PC-3 (cell line): ENCODE measurements at places on chromosomes 5 and 9.

GRCh38 chr9:34584970-34585369, 4.6 kb downstream of the CNTFR start:
- no peak for DNase-seq

- DNase-seq, result no peak
Observed at GRCh38 chr9:16407617-16408016, 462.9 kb downstream of the BNC2 start.

DNA sequence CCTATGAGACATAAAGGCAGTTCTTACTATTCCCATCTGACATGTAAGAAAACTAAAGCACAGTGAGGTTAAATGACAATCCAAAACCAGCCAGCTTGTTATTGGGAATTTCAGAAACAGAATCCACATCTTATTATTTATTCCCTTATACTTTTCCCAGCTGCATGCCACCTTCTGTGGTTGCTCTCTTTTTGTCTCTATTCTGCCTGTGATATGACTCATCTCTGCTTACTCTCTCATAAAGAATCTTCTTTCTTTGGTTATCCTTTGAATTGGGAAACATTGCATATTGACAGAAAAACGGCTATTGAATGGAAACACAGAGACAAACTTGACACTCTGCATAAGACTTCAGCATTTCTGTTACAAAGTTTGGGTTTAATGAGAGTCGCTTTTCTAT, 183.2 kb downstream of the TLR4 start:
- DNase-seq, result no peak

DNA sequence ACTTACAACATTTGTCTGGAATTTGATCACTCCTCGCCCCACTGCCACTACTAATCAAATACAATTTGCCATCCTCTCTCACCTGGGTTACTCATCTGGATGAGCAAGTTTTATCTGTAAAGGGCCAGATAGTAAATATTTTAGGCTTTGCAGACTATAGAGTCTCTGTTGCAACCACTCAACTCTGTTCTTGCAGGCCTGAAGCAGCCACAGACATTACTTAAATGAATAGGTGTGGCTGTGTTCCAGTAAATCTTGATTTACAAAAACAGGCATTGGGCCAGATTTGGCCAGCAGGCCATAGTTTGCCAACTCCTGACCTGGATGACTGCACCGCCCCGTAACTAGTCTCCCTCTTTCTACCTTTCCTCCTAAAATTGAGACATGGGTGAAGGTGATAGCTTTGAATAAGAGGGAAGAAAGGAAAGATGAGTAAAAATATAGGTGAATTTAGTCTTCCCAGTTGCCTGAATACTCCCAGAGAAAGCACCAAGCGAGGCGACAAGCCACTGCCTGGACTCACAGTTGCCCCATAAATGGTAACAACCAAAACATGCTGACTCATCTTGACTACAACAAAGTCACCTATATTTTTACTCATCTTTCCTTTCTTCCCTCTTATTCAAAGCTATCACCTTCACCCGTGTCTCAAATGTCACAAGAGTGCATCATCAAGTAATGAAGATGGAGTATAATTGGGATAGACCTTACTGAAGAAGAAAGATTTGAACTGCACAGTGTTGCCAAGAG, 32.5 kb upstream of the SCAMP1 start:
- peak; percentile 47 for DNase-seq

- DNase-seq, result no peak
Observed at GRCh38 chr9:5040730-5041389, 55.8 kb downstream of the JAK2 start.

DNA sequence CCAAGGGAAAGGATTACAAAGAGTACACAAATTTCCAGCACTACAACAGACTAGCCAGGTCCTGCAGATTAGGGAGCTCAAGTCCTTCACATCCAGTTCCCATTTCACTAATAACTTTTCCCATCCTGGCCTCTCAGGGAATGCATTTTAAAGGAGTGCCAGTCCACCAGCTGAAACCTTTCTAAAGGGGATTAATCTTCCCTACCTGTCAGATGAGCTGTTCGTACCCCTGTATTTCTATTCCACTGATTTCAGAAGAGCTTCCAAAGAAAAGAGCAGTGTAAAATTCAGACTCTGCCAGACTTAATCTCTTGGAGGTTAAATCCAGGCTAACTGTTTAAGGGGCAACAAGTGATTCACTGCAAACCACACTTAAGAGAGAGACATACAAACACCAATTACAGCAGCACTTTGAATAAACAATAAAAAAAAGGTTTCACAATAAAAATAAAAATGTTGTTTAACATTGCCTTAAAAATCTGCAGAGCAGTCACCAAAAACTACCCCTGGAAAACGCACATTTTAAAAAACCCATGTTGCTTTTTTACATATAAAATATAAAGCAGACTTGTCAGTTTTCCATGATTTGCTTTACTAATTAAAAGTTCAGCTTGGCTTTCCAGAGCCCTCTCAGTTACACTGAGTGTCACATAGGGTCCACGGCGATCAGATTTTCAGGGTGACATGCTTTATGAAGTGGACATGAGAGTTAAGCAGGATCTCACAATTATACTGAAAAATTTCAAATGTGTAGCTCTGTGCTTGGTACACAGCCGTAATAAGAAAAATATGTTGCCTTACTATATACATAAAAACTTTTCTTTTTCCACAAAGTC, 3.2 kb downstream of the ROR2 start:
- DNase-seq, result no peak

- DNase-seq, result no peak
Observed at GRCh38 chr5:142095035-142095434, 13.5 kb upstream of the NDFIP1 start.

DNA sequence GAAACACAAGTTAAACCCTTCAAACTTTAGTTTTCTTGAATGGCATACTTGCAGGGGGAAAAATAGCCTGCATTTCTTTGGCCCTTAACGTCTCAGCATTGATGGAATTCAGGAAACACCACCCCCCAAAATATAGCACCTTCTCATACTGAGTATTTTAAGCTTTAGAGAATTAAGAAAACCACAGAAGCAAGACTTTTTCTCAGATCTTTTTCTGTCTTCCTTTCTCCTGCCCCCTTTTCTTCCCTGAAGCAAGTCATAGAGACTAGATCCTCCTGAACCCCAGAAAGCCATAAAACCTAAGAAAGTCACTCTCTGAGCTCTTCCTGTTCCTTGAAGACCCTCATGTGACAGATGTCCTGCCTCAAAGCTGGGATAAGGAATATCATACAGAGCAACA, 1069.9 kb downstream of the EFNA5 start:
- DNase-seq, result no peak

DNA sequence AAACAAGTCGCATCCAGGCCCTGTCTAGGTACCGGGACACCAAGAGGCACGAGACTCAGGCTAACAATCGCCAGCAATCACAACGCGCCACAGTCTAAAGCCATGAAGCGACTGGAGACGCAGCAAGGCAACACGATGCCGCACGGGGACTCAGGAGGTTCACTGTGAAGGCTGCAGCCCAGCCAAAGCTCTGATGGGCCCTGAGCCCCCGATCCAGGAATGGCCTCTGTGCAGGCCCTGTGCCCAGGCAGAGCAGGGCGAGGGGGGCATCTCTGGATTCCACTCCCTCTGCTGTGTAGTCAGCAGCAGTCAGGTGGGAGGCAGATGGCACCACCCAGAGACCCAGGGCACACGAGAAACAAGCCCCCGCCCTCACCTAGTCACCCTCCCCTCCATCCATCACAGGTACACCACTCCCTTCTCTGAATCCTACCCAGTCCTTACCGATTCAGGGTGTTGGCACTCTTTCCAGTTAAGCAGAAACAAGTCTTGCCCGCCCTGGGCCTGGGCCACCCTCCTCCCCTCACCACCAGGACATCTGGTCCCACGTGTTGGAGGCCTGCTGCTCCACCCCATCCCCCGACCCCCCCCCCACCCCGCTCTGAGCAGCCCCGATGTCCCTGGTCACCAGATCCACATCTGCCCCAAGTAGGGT, 1.1 kb downstream of the RALGDS start:
- peak; percentile 4 for DNase-seq

GRCh38 chr9:137456061-137456863, 2.9 kb downstream of the NSMF start:
- no peak for DNase-seq

DNA sequence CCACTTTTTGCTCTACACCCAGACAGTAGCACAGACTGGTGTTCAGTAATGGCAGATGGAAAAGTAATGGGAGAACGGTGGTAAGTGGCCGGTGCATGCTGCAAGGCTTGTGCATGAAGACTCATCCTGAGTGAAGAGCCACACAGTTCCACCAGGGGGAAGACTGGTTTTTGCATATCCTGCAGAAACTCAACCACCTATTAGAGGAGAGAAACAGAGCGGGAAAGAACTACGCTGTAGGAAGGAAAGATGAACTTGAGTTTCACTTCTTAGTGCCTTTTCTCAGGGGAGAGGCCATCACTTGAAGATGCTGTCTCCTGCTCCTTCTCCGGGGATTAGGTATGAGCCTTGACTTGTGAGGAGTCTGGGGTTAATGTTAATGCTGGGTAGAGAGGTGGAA, 9.4 kb upstream of the PRSS3 start:
- no peak for DNase-seq

- peak; percentile 94 for DNase-seq
Observed at GRCh38 chr9:129334105-129334935, 156.3 kb upstream of the IER5L start.

DNA sequence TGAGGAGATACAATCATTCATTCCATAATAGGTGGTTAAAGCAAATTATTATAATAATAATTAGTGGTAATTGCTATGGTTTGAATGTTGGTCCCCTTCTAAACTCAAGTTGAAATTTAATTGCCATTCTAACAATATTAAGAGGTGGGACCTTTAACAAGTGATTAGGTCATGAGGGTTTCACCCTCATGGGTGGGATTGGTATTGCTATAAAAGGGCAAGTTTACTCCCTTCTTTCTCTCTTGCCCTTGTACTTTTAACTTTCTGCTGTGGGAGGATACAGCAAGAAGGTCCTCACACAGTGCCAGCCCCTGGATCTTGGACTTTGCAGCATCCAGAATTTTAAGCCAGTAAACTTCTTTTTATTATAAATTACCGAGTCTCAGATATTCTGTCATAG, 101.9 kb upstream of the PARP8 start:
- DNase-seq, result no peak
